ENCODE measurements at places on chromosomes 3 and 15.

DNA sequence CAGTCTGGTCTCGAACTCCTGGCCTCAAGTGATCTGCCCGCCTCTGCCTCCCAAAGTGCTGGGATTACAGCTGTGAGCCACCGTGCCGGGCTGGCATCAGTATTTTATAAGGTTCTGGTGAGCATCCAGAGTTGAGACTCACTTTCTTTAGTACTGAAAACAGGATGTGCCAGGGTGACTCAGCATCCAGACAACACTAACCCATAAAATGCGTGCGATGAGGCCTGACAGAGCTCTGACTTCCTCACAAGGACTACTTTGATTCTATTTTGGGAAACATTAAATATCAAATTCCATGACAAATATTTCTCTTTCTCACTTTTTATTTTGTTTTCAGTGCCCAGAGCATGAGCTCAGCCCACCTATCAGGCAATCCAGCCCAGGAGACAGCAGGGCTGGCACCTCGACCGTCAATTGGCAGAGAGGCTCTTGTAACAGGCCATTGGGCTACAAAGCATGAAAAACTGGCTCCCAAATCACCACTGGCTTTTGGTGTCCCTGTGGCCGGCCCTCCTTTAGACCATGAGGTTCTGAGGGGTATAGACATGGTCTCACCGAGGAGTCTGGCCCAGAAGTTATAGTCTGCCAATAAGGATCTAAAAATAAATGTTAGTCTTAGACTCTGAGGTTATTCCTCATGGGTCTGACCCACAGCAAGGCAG lies 75.0 kb downstream of the FEM1B start:
- no peak for DNase-seq

- DNase-seq: no peak
Measured at GRCh38 chr15:87902772-87903426, 353.6 kb downstream of the NTRK3 start.

- DNase-seq: no peak
Measured at GRCh38 chr3:182711261-182711683, 82.0 kb upstream of the ATP11B start.

DNA sequence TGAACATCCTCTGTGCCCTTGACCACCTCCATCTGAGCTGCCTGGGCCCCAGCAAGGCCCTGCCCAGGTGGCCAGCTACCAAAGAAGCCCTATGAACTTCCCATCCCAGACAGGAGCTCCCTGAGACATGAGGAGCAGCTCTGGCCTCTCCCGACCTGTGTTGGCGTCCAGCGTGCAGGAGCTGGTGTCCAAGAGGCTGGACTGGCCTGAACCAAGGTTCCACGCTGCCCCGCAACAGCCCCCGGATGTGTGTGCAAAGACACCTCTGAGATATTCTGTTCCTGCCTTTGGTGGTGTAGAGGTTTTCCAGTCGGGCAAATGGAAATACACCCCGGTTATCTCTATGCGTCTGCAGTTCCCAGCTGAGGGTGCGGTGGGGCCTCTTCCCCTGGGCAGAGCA lies 42.1 kb downstream of the WNT7A start:
- no peak for DNase-seq

DNA sequence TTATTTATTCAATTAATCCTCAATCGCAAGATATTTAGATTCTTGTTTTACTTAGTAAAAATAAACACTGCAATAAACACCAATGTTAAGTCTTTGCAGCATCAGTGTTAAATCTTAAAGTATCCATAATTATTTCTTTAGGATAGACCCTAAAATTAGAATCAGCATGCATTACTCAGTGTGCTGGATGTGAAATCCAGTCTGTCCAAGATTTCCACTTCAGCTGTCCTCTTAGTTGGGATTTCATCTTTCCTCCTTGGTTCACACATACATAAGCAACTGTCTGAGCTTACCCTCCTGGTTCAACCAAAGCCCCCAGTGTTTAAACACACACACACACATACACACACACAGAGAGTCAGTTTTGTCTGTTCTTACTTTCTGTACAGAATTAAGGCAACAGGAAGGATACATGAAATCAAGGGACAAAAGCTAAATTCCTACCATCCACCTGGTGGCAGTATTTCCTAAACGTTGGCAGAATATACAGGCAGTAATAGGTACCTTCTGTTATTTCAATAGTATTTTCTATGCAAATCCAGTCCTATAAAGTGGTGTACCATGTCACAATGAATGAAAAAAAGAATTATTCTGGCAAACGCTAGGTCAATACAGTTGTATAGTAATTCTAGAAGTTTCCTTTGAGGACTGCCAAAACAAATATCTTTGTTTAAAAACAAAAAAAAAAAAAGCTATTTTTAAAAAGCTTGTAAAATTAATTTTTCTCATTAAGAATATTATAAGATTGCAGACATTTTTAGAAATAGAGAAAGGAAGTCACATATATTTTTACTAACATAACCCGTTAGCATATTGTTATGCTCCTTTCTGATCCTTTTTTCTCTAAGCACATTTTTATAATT lies 27.3 kb upstream of the DMXL2 start:
- DNase-seq: no peak

- DNase-seq: peak; percentile 69
Measured at GRCh38 chr3:127628788-127629466, at the start of gene PODXL2. TSS of gene PODXL2 (plus strand) at chr3:127629185. CDS start at chr3:127629220, 35 bp downstream.

DNA sequence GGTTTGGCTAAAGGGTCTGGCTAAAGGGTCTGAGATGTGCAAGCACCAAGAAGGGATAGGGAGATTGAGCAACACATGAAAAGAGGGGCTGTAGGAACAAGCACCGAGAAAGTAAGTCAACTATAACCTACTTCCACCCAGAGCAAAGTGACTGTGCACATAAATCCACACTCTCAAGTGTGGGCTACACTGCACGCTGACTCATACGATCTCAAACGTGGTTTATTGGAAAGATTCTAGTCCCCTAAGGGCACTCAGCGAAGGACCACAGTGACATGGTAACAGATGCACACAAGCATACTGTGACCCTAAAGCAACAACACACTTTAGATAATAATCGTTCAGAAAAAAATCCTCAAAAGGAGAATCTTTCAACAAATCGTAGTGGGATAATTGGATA lies 48.0 kb downstream of the EHHADH start:
- DNase-seq: no peak

DNA sequence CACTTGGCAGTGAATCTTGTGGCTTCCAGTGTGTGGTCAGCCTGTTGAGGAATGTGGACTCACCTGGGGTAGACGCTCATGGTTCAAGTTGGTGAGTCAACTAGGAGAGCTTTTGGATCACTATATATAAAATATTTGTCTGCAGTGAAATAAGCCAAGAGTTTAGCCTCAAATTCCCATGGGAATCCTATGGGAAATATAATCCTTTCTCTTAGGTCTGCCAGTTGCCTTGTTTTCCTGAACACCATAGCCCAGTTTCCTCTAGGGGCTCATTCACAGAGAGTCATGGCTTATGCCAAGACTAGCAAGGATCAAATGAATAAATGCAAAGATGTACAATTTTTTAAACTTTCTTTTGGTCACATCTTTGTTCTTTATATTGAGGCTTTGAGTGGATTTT lies 100.1 kb upstream of the NPHP3 start:
- no peak for DNase-seq

GRCh38 chr15:67066041-67066958 lies 898 bp downstream of the SMAD3 start:
- no peak for DNase-seq

DNA sequence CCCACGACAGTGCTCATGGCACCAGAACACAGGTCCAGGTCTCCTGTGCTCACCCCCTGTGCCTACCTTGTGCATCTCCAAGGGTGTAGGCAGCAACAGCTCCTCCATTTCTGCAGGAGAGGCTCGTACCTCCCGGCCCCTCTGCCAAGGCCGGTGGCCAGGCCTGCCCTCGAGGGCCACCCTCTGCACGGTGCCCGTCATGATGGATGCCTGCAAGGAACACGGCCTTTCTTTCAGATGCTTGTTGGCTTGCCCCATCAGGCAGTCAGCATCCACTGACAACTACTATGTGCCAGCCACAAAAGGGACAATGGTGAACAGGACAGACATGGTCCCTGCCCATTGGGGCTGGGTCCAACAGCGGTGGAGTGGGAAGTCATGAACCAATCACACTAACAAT lies 43.8 kb downstream of the GRIP2 start:
- DNase-seq: no peak

DNA sequence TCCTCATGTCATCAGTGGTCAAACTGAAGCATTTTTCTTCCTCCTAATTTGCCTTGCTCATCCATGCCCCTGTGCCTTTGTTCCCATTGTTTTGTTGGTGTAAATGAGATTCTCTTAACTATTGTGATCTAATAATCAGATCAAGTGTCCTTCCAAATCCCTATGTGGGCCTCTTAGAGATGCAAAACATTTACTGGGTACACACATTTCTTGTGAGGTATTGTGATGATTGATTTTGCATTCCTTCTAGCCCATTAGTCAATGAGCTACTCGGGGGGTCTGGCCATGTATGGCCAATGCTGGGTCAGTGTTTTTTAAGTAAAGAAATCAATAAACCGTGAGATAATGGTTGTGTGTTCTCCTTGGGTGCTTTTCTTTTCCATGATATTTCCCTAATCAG lies 580.4 kb downstream of the VGLL3 start:
- DNase-seq: no peak

GRCh38 chr15:35691891-35692867 lies 146.2 kb upstream of the DPH6 start:
- DNase-seq: no peak

DNA sequence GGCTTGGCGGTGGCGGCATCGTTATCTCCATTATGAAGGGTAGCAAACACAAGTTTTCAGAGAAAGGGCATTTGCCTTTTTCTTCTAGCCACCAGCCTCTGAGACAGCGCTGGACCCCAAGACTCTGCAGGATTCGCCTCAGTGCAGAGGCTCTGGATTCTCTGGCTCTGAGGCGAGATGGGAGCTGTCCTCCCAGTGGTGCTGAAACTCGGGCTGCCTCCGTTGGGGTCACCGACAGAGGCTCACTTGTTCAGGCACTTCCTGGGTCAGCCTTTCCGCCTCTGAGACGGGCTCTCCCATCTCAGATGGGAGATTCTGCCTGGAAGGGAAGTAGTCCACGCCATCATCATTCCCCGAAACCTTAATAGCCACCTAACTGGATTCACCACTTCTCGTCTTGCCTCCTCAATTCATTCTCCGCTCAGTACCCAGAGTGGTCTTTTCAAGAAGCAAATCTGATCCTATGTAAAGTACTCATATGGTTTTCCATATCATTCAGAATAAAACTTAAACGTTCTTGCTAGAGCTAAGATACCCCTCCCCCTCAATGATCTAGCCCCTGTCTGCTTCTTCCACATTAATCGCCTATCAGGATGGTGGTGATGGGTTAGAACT lies 76.9 kb downstream of the RHCG start:
- no peak for DNase-seq

DNA sequence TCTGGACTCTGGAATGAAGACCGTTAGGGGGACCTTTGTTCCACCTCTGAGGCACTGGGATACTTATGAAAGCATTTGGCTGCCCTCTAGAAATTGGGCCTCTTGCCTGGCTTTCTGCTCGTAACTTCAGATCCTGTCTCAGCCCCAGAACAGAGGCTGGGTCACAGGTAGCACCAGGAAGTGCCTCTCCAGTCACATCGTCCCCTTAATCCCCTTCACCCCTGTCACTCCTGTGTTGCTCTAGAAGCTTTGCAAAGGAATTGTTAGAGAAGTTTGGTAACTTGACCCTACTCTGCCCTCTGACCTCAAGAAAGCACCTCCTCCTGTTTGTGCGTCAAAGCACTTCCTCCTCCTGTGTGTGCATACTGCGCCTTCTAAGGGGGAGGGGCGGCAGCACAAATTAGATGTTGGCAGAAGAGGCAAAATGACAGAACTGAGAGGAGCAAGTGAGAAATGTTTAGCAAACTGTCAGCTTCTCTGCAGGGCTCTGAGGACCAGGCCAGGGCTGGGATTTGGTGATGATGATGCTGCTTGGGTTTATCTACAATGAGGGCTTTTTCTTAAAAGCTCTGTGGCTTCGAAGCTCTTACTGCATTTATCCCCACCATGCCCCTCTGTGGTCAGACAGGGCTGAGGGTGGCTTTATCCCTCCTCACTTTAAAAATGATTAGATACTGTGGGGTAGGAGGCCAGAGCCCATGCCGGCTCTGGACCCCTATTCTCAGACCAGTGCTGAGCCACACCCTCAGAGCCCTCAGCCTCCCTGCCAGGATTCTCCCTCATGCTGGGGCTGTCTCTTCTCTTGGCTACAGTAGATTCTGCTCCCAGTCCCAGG lies 76.2 kb downstream of the LARS2 start:
- DNase-seq: peak; percentile 51

DNA sequence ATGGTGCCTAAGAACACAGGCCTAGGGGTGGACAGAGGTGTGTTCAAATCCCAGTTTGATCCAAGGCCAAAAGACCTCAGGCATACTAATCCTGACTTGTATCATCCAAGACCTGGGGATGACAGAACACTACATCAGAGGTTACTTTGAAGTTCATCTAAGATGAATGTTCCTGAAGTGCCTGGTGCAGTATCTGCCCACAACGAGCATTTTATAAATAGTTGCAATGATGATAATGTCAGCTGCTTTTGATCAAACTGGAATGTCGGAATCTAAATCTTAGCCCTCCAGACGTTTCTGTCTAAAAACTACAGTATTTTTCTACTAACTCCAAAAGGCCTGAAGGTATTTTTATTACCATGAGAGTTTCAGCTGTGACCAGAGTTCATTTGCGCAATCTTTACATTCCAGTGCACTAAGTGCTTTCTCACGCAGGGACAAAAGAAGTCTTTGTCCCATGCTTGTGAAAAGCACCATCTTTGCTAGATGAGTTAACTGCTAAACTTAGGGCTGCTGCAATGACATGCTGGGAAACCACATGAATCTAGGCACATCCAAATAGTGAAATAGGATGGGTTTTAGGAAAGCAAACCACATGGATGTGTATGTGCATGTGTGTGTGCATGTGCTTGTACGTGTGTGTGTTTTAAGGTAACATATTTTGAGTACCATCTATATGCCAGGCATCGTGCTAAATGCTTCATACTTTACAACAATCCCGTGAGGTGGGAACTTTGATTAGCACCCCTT lies 18.1 kb downstream of the ANXA2 start:
- no peak for DNase-seq

DNA sequence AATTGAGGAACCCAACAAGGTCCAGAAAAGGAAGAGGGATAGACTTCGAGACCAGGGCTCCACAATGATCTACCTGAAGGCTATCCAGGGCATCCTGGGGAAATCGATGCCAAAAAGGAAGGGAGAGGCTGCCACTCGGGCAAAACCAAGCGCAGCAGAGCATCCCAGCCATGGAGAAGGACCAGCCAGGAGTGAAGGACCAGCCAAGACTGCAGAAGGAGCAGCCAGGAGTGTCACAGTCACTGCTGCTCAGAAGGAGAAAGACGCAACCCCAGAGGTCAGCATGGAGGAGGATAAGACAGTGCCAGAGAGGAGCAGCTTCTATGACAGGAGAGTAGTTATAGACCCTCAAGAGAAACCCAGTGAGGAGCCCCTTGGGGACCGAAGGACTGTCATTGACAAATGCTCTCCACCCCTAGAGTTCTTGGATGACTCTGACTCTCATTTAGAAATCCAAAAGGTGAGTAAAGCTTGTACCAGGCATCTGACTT lies 12.0 kb downstream of the TATDN2 start:
- no peak for DNase-seq

DNA sequence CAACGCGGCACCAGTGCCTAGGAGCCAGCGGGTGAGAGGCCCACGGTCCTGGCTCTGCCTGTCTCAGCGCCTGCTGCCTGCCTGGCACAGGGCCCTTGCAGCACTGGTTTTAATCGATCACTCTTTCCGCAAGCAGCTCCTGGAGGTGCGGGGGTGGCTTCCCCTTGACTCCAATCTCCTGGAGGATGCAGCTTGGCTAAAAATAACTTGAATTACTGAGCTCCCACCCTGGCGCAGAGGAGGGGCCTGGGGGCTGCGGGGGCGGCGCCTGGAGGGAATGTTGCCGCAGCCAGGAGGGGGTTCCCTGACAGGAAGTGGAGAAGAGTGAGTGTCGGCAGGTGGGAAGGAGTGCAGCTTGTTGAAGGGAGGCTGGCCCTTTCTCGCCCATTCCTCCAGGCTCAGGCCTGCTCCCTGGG lies 9.9 kb upstream of the RPL29 start:
- no peak for DNase-seq
